ENCODE measurements at places on chromosomes 7 and 10.

GRCh38 chr7:39527296-39527695 lies 38.9 kb upstream of the YAE1 start:
- no peak for DNase-seq

DNA sequence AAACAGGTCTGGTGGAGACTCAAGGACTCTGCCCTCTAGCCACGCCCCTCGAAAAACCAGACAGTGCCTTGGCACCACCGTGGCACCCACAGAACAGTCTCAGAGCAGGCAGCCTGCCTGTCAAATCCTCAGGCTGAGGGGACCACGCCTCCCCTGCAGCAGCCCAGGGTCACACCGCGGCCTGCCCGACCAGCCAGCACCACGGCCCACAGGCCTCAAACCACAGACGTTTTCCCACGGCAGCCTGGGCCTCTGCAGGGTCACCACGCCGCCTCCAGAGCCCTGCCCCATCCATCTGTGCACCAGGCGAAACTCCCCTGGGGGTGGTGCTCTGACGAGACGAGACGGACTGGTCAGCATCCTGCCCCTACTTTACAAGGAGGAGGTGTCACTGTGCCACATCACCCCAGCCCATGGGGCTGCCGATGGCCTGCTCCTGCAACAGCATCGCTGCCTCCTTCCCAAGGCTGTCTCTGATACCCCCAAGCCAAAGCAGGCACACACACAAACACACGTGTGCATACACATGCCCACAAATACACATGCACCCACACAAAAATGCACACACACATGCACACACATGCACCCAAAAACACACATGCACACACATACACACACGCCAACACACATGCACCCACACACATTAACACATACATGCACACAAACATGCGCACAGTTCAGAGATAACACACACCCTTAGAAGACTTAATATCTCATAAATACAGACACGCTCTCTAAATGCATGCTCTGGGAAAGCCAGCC lies 24.6 kb downstream of the PAPOLB start:
- no peak for DNase-seq

GRCh38 chr7:39624442-39624807 lies 1.1 kb downstream of the RALA start:
- no peak for DNase-seq

DNA sequence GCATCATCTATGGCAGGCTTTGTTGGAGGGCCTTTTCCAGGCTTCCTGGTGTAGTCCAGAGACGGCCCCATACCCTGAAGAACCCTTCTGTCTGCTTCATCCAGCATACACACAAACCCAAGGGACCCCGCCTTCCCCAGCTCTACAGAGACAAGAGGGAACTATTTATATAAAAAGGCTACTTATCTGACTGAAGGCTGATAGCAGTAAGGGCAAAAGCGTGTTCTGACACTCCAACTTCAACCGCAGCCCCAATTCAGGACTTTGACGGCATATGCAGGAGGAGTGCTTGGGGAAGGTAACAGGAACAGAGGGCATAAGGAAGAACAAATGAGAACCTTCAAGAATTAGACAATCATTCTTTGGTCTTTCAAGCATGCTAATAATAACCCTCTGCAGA lies 21.0 kb downstream of the GNA12 start:
- no peak for DNase-seq

GRCh38 chr10:101770331-101771215 lies 5.3 kb downstream of the FGF8 start:
- DNase-seq, result no peak

DNA sequence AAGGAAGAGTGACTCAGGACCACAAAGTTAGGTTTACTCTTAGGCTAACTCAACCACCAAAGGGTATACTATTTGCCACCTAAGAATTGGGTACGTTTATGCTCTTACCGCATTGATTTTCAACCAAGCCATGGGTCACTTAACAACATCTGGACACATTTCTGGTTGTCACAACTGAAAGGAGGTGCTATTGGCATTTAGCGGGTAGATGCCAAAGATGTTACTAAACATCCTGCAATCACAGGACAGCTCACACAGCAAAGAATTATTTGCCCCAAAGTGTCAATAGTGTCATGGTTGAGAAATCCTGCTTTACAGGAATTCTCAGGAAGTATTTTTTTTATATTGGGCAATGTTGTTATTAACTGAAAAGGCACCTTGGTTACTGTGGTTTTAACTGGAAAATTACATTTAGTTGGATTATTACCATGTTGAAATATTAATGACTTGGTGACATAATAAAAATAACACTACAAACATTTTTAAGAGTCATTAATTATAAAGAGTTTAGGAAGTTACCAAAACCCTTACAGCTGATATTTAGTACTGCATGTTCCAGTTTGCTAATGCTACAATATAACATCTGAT lies 185.0 kb upstream of the TMEM196 start:
- DNase-seq, result no peak

GRCh38 chr10:75186310-75186709 lies 24.3 kb upstream of the VDAC2 start:
- no peak for DNase-seq

DNA sequence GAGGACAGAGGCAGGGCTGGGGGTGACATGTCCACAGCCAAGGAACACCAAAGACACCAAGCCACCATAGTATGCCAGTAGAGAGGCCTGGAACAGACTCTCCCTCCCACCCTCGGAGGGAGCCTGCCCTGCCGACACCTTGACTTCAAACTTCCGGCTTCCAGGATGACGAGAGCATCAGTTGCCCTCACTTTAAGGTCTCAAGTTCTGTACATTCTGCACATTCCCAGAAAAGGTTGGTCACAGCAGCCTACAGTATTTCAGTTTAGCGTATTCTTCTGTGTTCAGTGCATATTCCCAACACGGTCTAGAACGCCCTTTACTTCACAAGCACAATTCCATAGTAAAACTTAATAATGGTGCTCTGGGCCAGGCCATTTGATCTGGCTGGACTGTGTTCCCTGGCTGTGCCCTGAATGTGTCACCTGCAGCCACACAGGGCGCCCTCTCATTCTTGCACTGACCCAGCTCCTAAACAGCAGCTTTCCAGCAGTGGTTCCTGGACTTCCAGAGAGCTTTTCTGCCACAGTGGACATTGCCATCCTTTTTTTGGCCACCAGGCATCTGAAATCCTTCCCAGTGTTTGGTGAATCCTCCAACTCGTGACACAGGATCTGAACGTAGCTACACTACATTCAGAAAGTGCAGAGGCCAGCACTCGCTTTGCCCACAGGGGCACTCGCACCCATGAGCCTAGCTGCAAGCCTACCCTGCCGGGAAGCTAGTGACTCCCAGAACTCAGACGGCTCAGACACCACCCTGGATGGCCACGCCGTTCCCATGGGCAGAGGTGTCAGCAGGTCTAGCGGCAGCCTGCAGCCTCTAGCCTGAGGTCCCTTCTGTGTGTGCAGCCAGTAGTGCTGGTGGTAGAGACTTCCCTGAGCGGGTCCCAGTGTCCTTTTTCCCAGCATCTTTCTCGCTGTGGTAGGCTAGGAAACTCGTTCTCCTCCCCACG lies 36.4 kb upstream of the INSIG1 start:
- DNase-seq, result no peak

DNA sequence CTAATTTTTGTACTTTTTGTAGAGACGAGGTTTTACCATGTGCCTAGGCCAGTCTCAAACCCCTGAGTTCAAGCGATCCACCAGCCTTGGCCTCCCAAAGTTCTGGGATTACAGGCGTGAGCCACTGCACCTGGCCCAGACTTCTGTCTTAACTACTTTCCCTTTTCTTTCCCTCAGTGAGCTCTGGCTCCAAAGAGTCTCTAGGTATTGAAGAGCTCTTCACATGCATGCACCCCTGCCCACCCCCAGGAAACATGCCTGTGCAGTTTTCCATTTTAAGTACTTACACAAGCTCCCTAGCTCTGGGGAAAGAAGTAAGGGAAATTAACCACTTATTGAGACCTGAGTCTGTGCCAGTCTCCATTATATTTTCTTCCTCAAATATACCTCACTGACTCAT lies 2.0 kb downstream of the MYOZ1 start:
- DNase-seq, result no peak

GRCh38 chr10:93867525-93867924 lies 26.3 kb upstream of the SLC35G1 start:
- no peak for DNase-seq

- no peak for DNase-seq
Measured at GRCh38 chr7:85186083-85186520, 754 bp downstream of the SEMA3D start.

- DNase-seq, result peak; percentile 75
Measured at GRCh38 chr10:72013202-72013945, 49.2 kb downstream of the CHST3 start.

DNA sequence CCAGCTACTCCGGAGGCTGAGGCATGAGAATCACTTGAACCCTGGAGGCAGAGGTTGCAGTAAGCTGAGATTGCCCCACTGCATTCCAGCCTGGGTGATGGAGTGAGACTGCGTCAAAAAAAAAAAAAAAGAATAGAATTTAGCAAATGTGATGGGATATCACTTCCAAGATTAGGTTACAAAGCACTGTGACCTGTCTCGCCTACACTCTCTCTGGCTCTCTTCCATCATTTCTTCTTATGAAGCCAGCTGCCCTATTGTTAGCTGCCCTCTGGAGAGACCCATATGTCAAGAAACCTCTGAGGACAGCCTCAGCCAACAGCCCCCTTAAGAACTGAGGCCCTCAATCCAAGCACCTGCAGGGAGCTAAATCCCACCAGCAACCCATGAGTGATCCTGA lies 28.2 kb downstream of the ARHGAP21 start:
- no peak for DNase-seq

DNA sequence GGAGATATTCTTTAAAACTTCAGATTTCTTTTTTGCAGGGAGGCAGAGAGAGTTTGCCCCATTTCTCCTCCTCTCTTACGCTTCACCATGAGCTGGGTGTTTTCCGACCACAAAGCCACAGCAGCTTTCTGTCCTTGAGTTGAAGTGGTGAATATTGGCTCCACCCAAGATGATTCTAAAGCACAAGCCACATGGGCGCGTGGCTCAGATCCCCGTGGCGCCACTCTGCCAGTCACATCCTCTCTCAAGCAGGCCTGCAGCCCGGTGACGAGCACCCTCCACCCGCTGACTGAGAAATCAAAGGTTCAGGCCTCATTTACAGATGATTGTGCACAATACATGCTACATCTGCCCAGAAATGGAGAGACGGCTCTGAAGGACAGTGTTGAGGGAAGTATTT lies 27.6 kb upstream of the RNF32 start:
- no peak for DNase-seq

- no peak for DNase-seq
Measured at GRCh38 chr10:119947300-119947699, 54.8 kb downstream of the SEC23IP start.

- no peak for DNase-seq
Measured at GRCh38 chr7:1062296-1063294, 18.2 kb downstream of the GPR146 start.

GRCh38 chr7:127089146-127089545 lies 163.6 kb downstream of the GRM8 start:
- DNase-seq, result no peak

- peak; percentile 36 for DNase-seq
Measured at GRCh38 chr10:87850742-87851205, 12.6 kb downstream of the KLLN start.

GRCh38 chr10:93062514-93063143 lies 2.0 kb downstream of the CYP26C1 start:
- DNase-seq, result no peak

DNA sequence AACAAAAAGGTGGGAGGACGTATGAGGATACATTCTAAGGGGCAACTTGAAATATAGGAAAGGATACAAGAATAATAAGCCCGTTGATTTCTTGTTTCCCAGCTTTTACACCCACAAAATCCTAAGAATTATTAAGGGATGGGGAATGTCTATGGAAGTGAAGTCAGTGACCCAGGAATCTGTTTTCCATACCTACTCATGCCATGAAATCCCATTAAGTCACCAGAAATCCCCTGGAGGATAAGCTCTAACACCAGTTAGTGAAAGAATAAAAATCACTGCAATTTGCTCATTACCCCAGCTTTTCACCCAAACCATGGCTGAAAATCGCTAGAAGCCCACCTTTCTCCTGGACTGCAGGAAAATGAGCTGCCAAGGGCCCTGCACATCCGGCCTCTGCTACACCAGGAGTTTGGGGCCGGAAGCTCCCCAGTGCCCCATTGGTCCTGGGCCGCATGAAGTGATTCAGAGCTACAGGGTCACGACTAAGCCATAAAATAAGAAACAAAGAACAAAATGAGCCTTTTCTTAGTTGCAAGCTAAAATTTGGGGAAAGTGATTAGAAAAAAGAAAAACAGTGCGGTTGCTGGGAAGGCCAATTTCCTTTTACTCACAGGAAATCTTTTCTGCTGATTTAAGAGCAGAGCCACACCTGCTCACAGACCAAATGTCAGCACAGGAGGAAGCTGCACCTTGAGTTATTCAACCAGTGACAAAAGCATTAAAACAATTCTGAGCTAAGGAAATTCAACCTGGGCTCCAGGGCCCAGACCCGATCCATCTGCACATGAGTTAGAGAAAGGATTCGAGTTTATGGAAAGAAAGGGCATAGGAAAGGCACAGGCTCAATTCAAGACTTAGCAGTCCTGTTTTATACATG lies 40.3 kb downstream of the HIPK2 start:
- DNase-seq, result no peak

DNA sequence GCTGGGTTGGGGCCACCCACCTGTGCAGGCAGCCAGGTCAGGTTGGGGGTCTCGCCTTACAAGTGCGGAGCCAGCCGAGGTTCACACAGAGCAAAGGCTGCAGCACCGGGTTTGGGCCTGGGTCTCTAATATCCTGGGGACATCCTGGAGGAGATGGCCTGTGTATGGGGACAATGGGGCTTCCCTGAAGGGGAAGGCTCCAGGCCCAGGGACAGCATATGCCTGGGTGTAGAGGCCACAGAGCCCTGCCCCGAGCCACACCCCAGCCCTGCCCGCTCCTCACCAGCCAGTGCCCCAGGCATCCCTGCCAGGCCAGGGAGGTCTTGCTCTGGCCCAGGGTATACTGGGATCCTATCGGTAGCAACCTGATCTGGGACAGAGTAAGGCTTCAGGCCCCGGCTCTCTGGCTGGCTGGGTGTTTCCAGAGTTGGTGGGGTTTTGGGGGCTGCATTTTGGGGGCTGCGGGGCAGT lies 9.1 kb downstream of the TTYH3 start:
- DNase-seq, result no peak

DNA sequence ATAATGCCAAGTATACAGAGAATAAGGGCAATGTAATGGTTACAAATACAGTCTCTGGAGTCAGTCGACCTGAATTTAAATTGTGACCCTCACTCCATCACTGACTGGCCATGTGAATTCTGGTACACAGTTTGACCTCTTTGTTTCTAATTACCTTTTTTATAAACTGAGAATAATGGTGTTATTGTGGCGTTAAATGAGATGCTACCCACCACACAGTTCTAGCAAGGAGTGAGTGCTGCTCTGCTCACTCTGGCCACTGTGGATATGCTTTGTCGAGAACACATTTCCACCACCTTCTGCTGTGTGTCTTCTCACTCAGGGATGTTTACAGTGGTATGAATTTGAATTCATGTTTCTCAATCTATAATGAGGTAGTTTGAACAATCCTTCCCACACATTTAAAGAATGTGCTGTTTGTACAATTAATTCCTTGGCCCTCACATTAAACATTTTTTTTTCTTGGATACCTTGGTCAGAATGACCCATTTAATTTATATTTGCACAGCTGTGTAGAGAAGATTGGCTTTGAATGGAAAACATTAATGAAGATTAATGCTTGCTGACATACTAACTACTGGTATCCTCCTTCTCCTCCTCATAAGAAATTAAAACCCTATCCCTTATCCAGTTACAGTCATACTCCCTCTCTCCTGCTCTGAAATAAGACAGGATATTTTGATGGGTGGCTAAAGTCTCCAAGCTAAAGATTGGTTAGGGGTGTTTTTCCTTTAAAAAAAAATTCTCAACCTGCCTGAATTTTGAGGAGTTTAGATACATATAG lies 42.4 kb downstream of the PLCE1 start:
- DNase-seq, result no peak

GRCh38 chr7:50662041-50662694 lies 97.0 kb upstream of the DDC start:
- no peak for DNase-seq
